Left ventricle myocardium inferior (tissue), 1 donor: ENCODE measurements at places on chromosomes 3 and 15. TPM values are rescaled to one million over a fixed set of nuclear protein-coding genes. Genes with fewer than 3 reads are reported as not detected.

GRCh38 chr15:52290329-52290728 lies 5.3 kb downstream of the MYO5C start:
- DNase-seq = no peak

DNA sequence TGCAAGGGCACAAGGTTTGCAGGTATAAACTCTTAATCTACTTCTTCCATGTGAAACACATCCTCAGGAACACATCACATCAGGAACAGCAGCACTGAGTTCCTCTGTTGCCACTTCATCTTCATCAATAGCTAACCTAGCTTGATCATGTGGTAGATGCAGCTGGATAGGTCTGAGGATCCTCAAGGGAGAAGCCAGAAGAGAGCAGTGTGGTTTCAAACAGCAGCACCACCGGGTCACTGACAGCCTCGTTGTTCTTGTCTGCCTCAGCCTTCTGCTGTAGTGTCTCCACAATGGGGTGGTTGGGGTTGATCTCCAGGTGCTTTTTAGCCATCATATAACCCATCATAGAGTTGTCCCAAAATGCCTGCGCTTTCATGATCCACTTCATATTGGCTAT lies 58.8 kb downstream of the ADAM10 start:
- no peak for DNase-seq

- DNase-seq = no peak
These were observed 73.3 kb upstream of the PYGO1 start for GRCh38 chr15:55661428-55661827.

Gene POPDC2
- total RNA-seq = 512 TPM

Gene CHST13
- total RNA-seq = 0.11 TPM

Gene CKMT1B
- total RNA-seq = not detected

Gene PTPRG
- total RNA-seq = 29.6 TPM

DNA sequence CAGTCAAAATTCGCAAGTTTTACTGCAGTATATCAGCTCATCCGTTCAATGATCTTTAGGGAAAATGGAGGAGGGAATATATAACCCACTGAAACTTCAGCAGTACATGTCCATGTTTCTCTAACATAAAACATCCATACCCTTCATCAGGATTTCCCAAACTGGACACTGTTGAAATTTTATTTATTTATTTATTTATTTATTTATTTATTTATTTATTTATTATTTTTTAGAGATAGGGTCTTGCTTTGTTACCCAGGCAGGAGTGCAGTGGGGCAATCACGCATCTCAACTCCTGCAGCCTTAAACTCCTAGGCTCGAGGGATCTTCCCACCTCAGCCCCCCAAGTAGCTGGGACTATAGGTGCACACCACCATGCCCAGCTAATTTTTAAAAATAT lies 14.8 kb upstream of the HLTF start:
- DNase-seq = no peak

- DNase-seq = no peak
These were observed 5.8 kb downstream of the ITIH1 start for GRCh38 chr3:52783211-52783555.

Gene ERICH6
- total RNA-seq = 0.55 TPM

Gene CD86
- 3.6 TPM for total RNA-seq

Gene CCDC54
- total RNA-seq = not detected

- no peak for DNase-seq
These were observed 231.7 kb downstream of the ARPP21 start for GRCh38 chr3:35871009-35871408.

DNA sequence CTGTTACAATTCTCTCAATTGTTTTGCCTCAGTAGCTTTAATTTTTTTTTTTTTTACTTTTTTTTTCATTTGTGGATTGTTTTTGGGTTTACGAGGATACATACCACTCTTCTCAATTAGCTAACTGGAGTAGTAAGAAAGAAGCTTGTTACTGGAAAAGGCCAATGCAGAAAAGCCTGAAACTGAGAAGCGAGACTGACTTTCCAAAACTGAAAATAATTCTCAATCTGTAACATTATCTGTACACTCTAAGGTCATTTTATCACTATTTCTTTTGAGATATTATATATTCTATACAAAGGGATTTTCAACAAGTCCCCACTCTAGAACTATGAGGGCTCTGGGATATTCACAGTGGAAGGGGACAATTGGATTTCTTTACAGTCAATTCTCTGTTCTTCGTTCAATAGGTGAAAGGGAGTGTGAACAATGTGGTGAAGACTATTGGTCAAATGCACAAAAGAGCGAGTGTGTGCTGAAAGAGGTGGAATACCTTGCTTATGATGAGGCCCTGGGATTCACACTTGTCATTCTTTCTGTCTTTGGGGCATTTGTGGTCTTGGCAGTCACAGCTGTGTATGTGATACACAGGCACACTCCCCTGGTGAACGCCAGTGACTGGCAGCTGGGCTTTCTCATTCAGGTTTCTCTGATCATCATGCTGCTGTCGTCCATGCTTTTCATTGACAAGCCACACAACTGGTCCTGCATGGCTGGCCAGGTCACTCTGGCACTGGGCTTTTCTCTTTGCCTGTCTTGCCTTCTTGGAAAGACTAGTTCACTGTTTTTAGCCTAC lies 83.9 kb upstream of the KCNAB1 start:
- DNase-seq = no peak

Gene CCRL2
- 1.5 TPM for total RNA-seq

DNA sequence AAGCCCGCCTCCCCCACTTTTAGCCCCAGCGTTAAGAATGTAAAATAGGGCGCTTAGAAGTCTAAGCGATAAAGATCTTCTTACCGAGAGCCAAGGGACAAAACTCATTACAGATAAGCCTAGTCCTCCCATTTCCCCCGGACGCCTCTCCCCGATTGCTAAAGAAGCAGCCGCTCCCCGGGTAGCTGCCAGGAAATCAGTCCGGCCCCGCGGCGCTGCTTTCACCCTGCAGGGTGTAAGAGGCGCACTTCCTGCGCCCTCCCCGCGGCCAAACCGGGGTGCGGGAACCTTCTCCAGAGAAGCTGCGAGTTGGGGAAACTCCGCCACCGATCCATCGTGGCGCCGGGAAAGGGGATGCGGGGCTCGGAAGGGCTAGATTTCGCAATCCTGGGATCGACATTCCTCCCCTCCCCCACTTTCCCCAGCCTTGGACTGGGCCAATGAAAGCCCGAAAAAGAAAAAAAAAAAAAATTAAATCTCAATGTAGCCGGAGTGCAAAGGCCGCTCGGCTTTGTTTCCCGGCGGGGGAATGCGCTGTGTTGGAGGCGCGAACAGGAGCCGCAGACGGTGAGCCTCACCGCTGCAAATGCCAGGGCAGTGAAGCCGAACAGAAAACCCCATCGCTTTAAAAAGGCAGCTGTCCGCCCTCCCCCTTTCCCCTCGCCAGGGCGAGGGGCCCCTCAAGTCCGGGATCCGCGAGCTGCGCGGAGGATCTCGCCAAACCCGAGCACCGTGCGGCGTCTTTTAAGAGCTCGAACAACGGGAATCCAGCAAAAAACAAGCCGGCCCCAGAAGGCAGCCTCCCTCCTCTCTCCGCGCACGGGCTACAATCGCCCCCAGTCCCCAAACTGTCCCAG lies 626 bp upstream of the PTPRG start:
- DNase-seq = peak; percentile 88

GRCh38 chr3:58161435-58162398 lies 49.1 kb downstream of the DNASE1L3 start:
- DNase-seq = no peak
